Stimulated activated CD8-positive, alpha-beta memory T cell treated with anti-CD3 and anti-CD28 coated beads, Interleukin-15, amount 100 ng/mL, for 48 hours (primary cell): ENCODE measurements at places on chromosomes 1 and 21.

DNA sequence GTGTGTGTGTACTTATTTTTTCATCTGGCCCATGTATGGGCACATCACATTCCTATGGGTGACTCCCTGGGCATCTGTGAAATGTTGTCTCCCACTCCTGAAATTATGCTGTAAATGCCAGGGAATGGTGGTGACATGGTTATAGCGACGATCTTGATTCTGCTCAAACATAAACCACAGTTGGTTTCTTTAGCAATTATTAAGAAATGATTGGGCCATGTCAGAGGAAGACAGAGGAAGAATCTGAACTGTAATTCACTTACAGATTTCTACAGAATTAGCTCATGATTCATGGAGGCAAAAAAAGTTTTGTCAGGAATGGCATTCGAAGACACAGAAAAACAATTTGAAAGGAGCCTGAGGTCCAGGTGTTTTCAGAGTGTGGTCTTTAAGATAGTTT is 25.8 kb upstream of the KCNE1 start:
- DNase-seq, result no peak

GRCh38 chr1:19725606-19726005 is 60.9 kb downstream of the HTR6 start:
- no peak for DNase-seq

DNA sequence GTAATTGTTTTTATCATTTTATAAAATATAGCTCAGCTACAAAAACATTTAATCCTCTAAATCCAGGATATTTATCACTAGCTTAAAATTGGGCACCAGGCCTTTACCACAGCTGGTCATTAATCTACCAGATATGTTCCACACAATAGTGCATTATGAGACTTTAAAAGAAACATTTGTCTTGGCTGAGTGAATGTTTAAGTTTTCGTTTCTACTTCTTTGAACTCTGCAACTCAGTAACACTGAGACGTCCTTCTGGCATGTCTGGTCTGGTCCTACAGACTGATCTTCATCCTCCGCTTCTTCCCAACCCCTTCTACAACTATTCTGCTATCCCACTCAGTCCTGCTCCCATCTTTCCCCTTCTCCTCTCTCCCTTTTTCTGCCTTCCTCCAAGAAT is 296.2 kb downstream of the NEGR1 start:
- DNase-seq, result no peak

- DNase-seq, result no peak
These were observed 158.0 kb downstream of the HS2ST1 start for GRCh38 chr1:87072411-87072810.

DNA sequence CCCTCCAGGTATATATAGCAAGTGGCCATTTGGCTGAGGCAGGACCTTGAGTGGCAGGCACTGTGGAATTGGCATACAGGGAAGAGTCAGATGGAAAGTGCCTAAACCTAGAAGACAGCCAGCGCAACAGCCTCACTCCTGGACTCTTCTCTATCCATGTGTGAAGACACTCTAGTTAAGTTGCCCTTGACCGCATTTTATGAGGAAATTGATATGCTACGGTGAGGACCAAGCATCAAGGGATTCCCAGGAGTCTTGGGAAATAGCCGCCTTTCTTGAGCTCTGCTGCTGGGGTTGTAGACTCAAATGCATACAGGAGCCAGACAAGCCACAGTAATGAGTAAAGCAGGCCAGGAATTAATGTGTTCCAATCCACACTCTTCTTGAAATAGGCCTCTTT is 145.9 kb upstream of the KAZN start:
- no peak for DNase-seq

DNA sequence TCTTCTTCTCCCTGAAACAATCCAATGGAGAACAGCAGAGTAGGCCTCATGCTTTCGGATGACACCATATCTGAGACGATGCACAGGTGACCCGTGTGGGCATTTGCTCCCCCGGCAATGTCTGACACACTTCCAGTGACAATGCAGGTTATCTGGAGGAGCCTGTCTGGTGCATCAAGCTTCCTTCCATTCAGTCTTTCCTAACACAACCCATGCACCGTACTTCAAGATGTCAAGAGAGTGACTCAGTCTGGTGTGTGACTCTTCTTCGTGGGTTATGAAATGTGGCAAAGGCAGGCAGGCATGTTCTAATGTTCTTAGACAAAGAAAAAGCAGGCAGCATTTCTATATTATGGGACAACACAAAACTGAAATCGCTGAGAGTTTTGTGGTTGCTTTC is 159.1 kb downstream of the EDEM3 start:
- no peak for DNase-seq

GRCh38 chr1:6638226-6638625 is 13.6 kb downstream of the THAP3 start:
- no peak for DNase-seq
